ENCODE measurements at places on chromosomes 3 and 15. TPM values are rescaled to one million over a fixed set of nuclear protein-coding genes. Genes with fewer than 3 reads are reported as not detected.

The EHHADH gene
- total RNA-seq, result 1.9 TPM

The TTC21A gene
- total RNA-seq, result 1.7 TPM

The SLC38A3 gene
- not detected for total RNA-seq

The FAM227B gene
- 1.1 TPM for total RNA-seq

The RARB gene
- 6.6 TPM for total RNA-seq

The GREM1 gene
- total RNA-seq, result 21.2 TPM

The PLCB2 gene
- 1.3 TPM for total RNA-seq

The RGMA gene
- total RNA-seq, result 0.39 TPM

The RASGRF1 gene
- 0.22 TPM for total RNA-seq

The GOLGA8K gene
- total RNA-seq, result 0.38 TPM

The PPIP5K1 gene
- 5.3 TPM for total RNA-seq

The MINAR1 gene
- total RNA-seq, result 0.71 TPM

The PIERCE2 gene
- 4.1 TPM for total RNA-seq

The VPS13C gene
- total RNA-seq, result 12.0 TPM

The DAZL gene
- total RNA-seq, result not detected

The MYO5A gene
- total RNA-seq, result 30.0 TPM

The EFCAB12 gene
- 0.40 TPM for total RNA-seq

The RLBP1 gene
- not detected for total RNA-seq

The GCSAM gene
- total RNA-seq, result not detected

All from A549 treated with DMSO at 1 μM for 4 hours (cell line).